Mesothelial cell of epicardium (in vitro differentiated cells): ENCODE measurements at places on chromosomes 12 and 14.

GRCh38 chr12:107356266-107356936, 263.1 kb upstream of the CRY1 start:
- no peak for DNase-seq

DNA sequence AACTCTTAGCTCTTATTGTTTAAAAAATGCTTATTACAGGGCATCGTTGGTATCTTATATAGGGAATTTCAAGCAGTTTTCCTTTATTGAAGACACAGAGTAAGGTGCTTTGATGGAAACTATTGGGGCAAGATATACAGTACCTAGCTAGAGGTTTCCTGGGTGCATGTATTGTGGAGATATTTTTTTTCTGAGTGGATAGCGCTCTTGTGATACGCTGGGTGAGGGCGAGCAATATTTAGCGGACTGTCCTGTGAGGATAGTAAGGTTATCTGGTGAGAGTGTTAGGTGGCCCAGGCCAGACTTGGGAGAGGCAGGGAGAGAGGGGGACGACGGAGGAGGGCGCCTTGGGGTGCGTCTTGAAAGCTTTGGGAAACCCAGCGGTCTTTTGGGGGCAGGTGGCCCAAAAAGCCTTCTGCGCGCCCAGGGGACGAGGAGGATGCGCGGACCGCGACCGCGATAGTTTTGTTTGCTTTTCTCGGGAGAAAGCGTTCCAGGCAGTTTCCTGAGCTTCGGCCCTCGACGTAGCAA, 596 bp upstream of the BICD1 start:
- DNase-seq: no peak

DNA sequence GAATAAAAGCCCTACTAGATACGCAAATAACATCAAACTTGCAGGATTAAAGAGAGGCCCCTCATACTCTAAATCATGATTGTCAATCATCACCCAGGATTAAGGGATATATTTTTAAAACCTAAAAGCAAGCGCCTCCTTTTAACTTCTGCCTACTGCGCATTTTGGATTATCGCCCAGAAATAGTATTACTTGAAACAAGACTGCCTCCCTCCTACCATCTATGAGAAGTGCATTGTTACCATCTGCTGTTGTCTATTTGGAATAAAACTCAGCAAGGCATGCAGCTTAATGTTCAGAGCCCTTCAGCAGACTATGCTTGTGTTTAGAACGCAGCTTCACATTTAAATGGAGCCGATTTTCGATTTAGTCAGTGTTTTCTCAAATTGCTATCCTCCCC, 79.6 kb downstream of the EXOC5 start:
- no peak for DNase-seq

DNA sequence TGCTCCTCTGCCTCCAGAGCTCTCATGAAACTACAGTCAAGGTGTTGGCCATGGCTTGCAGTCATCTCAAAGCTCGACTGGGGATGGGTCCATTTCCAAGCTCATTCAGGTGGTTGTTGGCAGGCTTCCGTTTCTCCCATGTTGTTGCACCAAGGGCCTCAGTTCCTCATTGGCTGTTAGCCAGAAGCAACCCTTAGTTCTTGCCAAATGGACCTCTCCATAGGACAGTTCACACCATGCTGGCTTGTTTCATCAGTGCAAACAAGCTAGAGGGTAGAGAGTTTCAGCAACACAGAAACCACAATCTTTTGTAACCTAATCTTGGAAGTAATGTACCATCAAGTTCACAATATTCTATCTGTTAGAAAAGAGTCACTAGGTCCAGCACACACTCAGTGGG, 22.7 kb upstream of the PPM1A start:
- no peak for DNase-seq

- DNase-seq: no peak
Observed at GRCh38 chr12:4621511-4621910, 27.3 kb downstream of the AKAP3 start.

DNA sequence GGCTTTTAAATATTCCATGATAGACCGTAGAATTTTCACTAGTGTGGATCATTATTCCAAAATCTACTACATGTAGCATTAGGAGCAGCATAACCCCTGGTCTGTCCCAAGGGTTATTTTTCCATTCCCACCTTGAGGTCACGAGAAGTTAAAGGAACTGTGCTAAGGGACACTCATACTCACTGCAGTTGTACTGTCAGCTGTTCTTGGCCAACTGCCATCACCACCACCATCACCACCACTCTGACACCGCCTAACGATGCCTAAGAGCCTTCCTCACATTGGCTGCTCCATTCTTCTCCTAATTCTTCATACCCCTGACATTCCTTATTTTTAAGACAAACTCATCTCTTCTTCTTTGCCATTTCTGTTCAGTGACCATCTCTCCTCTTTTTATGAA, 13.4 kb upstream of the PTGDR start:
- DNase-seq: no peak

- no peak for DNase-seq
Observed at GRCh38 chr12:68633614-68634558, 23.2 kb downstream of the RAP1B start.

DNA sequence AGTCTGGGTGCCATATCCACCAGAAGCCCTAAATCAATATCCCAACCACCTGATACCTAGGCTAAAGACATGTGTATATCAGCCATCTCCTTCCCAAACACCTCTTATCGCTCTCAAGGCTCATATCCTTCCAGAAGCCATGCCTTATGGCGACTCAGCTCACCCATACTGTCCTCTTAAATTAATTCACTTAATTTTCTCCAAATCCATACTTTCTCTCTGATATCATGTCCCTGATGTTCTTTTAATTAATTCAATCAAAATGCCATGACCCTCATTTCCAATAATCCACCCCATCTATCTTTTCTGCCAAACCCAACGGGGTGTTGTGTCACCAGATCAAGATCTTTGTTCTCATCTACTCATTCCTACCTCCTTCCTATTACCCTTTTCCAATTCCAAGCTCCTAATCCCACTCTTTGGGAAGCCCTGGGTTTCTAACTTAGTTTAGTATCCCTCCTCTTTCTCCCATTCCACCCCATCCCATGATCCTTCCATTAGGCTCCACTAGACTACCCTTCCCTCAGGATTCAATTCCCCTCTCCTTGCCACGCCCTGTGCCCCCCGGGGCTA, 723 bp downstream of the ATF7 start:
- no peak for DNase-seq

- DNase-seq: no peak
Observed at GRCh38 chr12:100329800-100330199, 27.1 kb upstream of the SLC17A8 start.

DNA sequence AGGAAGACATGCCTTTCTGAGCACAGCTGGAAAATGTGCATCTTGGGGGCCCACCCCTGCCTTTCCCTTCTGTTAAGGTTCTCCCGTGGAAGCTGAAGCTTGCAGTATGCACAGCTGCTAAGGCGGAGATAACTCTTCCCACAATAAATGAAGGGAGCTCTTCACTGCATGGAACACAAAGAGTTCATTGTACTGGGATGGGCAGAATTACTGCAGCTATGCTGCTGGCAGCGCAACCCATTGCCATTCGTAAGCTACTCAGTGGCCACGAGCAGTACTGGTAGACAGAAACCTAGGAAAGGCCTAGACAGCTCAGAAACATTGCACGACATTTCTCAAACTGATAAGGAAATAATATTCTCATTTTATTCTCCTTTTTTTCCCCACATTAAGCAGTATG, 310.2 kb downstream of the MDGA2 start:
- no peak for DNase-seq

DNA sequence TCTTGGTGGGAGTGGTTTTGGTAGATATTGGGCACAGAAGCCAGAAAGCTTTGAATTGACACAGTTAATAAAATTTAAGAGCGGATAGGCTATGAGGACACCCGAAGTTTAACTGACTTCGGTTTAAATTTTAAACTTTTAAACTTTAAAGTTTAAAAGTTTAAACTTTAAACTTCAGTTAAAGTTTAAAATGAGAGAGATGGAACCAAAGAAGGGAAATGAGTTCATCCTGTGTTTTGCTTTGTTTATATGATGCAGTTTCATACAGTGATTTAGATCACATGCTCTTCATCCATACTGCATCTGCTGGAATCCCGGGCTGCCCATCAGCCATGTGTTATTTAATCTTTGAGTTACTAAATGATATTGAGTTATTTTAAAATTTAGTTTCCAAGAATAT, 27.2 kb upstream of the LRRK2 start:
- no peak for DNase-seq

GRCh38 chr14:66965831-66966230, 223.4 kb upstream of the GARIN2 start:
- no peak for DNase-seq

DNA sequence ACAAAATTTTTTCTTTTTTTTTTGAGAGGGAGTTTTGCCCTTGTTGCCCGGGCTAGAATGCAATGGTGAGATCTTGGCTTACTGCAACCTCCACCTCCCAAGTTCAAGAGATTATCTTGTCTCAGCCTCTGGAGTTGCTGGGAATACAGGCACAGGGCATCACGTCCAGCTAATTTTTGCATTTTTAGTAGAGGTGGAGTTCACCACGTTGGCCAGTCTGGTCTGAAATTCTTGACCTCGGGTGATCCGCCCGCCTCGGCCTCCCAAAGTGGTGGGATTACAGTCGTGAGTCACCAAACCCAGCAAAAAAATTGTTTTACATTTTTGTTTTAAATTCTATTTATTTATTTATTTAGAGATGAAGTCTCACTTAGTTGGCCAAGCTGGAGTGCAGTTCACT, 4.7 kb upstream of the SLC2A14 start:
- no peak for DNase-seq

DNA sequence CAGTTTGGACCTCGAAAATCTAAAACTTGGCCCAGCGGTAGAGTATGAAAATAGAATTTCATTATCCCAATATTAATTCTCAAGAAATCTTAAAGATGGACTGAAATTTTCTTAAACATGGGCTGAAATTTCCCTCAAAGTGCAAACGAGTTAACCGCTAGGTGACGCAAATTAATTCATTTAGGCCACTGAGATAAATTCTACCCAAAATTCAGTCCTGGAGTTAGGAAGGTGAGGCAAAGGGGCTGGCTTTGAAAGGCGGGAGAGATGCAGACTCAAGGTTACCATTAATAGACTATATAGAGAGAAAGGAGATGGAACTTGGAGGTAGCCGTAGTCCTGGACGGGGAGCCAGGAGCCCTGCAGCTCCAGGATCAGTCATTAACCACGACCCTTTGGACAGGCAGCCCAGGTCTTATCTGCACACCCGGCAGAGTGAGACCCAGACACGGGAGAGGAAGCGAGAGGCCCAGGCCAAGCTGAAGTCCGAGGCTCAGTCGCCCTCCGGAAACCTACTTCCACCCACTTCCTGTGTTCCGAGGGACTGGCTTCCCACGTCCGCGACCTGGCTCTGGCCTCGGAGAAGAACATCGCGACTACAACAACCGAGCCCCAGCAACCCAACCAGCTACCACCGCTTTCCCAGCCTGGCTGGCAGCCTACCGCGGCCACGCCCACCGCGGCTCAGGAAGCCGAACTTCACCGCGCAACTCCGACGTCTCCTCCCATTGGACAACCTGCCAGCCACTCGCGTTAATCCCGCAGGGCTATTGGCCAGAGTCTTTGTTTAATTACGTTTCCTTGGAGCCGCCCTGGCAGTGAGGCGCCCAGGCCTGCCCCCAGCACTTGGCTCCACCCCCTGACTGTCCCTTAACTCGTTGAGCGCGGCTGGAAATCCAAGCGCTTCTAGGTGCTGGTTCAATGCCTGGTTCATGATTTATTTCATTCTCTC, at the start of gene EFCAB11:
Gene EFCAB11, minus strand, starts transcription at position 661 of the 952 bp plus-strand sequence. Its CDS starts 70 bp downstream, at position 591.
- DNase-seq: peak; percentile 90

DNA sequence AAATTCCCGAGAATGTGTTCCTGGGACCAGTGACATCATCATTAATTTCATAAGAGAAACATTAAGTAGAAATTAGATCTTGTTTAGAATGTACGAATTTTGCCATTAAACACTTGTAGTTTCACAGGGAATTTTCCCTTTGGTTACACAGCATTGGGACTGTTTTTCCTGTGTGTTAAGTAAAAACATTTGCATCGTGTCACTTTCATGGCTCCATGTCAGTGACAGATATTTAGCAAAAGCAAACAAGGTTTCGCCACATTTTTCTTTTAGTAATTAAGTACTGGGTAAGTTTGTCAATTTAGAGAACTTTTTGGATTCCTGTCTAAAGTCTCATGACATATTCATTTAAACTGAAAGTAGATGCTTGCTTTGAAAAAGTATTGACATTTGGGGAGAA, 45.5 kb upstream of the OVCH1 start:
- no peak for DNase-seq

DNA sequence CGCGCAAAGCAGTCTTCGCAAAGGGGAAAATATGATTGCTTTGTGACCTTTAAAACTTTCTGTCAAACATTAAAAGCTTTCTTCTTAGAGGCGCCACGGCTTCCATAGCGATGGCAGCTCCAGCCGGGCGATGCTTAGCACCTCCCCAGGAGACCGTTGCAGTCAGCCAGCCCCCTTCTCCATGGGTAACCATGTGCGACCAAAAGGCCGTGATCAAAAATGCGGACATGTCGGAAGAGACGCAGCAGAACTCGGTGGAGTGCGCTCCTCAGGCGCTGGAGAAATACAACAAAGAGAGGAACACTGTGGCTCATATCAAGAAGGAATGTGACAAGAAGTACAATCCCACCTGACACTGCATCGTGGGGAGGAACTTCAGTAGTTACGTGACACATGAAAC, 12.7 kb upstream of the STON2 start:
- no peak for DNase-seq

DNA sequence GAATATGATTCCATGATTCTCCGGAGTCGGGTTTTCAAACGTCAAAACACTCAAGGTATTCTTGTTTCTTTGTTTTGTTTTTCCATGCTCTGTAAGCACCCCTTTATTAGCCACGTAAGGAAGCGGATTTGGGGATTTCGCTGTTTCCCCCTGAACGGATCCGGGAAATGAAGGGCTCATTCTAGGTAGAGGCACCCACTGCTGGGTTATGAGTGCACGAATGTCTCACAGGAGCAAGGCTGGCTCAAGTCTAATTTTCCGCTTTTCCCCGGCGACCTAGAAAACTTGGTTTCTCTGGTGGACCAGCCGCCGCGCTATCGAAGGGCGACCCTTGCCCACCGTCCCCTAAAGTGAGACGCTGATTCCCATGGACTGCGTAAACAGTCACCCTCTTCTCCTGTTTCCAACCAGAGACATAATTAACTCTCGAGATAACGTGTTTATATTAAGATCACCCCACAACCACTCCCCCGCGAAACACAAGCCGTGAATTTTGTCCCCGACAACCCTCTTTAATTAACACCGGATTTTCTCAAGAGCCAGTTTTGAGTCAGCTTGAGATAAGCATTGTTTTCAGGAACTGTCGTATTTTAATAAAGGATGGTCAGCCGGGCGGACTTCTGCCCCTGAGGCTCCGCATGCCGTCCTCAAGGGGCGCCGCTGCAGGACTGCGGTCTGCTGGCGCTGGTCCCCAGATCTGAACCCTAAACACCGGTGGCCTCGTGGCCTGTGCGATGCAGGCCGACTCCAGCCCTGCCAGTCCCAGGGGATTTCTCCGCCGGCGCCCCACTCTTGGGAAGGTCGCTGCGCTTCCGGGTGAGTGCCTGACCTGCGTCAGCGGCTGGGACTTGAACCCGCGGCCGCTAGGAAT, 515 bp upstream of the ABCC9 start:
- no peak for DNase-seq

- no peak for DNase-seq
Observed at GRCh38 chr14:36293824-36294223, 26.6 kb downstream of the MBIP start.
